Nucleus accumbens (tissue), 56 donors: ENCODE measurements at places on chromosomes 16 and 17.

DNA sequence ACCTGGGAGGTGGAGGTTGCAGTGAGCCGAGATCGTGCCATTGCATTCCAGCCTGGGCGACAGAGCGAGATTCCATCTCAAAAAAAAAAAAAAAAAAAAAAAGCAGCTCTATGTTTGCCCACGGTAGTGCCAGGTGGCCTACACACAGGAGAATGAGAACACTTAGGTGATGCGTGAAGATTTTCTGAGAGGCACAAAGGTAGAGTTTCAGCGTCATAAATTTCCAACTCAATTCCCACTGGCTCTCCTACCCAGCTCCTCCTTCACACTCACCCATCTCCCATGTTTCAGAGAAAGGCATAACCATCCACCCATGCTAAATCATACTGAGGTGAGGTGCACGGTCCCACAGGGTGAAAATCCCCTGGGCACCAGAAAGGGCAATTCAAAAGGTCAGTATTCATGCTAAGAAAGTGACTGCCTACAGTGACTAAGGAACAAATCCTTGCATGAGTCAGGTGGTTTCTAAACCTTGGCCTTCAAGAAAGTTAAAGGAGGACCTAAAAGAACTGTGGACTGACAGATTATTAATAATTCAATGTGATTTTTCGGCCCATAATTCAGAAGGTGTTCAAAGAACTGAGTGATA lies 4.8 kb downstream of the DCAKD start:
- DNase-seq: no peak

DNA sequence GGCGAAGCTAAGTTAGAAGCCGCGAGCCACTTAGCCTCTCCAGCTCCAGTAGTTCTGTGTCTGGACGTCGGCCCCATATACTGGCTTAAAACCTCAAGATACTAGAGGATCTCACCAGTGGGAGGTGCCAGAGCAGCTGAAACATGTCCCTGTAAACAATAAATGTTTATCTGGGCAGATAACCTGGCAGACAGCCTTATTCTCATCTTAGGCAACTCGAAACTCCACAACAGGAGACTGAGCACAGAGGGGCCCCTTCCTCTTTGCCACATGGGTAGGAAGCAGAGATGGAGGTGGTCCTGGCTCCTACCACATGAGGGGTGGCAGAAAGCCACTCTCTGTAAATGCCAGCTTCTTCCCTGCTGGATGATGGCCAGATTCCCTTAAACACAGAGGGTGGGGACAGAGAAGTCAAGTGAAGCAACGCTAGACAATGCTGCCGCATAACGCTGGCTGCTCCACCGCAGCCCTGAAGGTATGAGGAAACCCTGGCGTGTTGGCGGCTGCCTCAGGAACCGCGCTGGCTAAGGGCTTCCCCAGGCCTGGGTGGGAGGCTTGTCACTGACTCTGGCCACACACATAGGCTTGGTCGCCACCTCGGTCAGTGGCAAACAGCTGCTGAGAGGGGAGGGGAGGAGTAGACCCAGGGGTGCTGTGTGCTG lies 67.9 kb downstream of the HIC1 start:
- DNase-seq: no peak

GRCh38 chr17:40427002-40427491 lies 9.4 kb upstream of the TOP2A start:
- no peak for DNase-seq

DNA sequence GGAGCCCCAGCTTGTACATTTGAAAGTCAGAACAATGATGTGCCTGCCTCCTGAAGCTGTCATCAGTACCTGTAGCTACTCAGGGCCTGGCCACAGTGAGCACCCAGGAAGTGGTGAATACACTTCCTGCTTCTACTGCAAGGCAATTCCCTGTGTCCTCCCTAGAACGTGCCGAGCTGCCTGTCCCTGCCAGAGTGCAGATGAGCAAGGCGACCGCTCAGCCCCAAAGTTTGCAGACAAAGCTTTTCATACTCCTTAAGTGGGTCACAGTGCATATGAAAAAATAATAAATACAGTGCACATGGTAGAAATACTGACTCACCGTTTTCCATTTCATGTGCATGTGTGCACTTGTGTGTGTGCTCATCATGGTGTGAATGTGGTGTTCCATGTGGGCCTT lies 77.3 kb downstream of the MPRIP start:
- no peak for DNase-seq

DNA sequence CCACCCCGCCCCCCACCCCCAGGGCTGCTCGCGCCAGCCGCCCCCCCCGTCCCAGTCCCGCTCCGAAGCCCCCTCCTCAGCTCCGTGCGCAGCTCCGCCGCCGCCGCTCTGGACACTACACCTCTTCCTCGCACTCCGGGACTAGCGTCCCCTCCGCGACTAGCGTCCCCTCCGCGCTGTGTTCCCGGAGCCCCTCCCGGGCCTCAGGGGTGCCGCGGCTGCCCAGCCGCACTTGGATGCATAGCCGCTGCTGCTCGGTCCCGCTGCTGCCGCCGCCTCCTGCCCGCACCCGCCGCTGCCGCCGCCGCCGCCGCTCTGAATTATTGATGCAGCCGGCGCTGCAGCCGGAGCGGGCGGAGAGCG lies at the start of gene CBLN1:
CBLN1 (minus strand) TSS at position 359 of the 363 bp plus-strand sequence. CDS start 373 bp downstream, outside the sequence.
- no peak for DNase-seq

DNA sequence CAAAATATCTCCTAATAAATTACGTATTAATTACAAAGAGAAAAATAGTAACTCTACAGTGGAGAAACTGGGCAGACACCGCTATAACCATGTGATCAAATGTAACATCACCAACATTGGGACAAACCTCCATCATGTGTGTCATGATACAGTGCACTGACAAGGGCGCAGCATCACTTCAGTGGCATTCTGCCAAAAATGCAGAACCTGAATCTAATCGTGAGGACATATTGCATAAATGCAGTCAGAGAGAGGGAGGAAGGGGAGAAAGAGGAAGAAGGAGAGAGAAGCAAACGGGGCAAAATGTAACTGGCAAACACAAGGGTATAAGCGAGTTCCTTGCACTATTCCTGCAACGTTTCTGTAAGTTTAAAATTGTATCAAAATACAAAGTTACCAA lies 74.2 kb upstream of the MARCHF10 start:
- no peak for DNase-seq

DNA sequence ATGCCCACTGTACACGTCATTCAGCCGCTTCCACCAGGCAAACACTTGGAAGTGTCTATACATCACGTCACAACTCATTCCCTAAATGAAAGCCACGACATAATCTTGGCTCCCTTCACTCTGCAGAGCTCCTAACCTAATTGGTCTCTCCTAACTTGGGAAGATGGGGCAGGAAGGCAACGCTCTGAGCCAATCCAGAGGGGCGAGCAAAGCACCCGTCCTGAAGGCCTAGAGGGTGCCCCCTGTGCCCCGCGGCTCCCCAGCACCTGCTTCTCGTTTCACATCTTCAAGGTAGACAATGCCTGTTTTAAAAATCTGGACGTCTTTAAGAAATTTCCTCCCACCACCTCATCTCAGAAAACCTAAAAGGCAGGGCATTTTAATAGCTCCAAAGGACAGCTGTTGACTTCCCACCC lies 1.0 kb downstream of the CSNK2A2 start:
- DNase-seq: no peak

GRCh38 chr16:86319585-86320236 lies 190.6 kb upstream of the FOXF1 start:
- DNase-seq: no peak
